HFFc6 (cell line): ENCODE measurements at places on chromosomes 12 and 14. TPM values are rescaled to one million over a fixed set of nuclear protein-coding genes. Genes with fewer than 3 reads are reported as not detected.

The MMP19 gene
- total RNA-seq: 17.1 and 20.9 TPM in 2 replicates

The PMCH gene
- total RNA-seq: not detected in 3 replicates

The OSBPL8 gene
- 72.4 to 75.1 TPM (median 74.0 TPM) in 3 replicates for total RNA-seq

The ZFYVE21 gene
- total RNA-seq: 40.9 to 49.2 TPM (median 48.9 TPM) in 3 replicates

The OR10G3 gene
- total RNA-seq: not detected in 3 replicates

DNA sequence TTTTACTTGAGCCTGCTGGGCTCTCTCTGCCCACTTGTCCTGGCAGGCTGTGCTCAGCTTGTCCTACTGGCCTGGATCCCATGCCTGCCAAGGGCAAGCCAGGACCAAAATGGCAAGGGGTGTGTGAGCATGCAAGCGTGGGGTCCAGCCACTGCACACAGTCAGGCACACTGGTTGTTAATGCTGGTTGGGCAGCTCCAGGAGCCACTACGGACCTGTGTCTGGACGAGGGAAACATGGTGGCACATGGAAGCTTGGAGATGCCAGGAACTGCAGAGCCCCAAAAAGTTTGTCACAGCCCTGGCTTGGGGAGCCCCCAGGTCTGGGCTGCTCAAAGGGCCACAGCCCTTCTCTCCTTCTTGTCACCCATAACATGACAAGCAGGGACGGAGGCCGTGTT lies 83.8 kb downstream of the ACSS3 start:
- DNase-seq: no peak
- H3K4me3 ChIP-seq: no peak overlapping the region
- no peaks in the 10 kb centered on the region for H3K4me1 ChIP-seq
- no peak overlapping the region for H3K27ac ChIP-seq
- H3K27me3 ChIP-seq: no peaks in the 10 kb centered on the region

- peak overlapping the region; percentile 78 for H3K4me3 ChIP-seq
- no peaks in the 10 kb centered on the region for H3K36me3 ChIP-seq
- H3K4me1 ChIP-seq: peaks cover 7% of the 10 kb centered on the region
These were observed 506 bp downstream of the ESRRB start for GRCh38 chr14:76376409-76376877.

GRCh38 chr12:64219145-64219544 lies 3.0 kb downstream of the KICS2 start:
- peaks cover 29% of the 10 kb centered on the region for H3K4me1 ChIP-seq
- H3K27me3 ChIP-seq: peaks cover 4% of the 10 kb centered on the region
- no peaks in the 10 kb centered on the region for H3K36me3 ChIP-seq
- peak overlapping the region; percentile 10; the same call in 1 of the 2 replicates for H3K27ac ChIP-seq

DNA sequence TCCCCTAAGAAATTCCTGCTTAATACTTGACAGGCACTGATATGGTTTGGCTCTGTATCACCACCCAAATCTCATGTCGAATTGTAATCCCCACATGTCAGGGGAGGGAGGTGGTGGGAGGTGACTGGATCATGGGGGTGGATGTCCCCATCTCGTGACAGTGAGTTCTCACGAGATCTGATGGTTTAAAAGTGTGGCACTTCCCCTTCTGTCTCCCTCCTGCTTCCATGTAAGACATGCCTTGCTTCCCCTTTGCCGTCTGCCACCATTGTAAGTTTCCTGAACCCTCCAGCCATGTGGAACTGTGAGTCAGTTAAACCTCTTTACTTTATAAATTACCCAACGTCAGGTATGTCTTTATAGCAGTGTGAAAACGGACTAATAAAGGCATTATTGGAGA lies 198.0 kb downstream of the FOXN3 start:
- no peaks in the 10 kb centered on the region for H3K36me3 ChIP-seq
- peaks cover 14% of the 10 kb centered on the region for H3K4me1 ChIP-seq
- DNase-seq: no peak
- H3K27ac ChIP-seq: no peak overlapping the region
- H3K4me3 ChIP-seq: no peak overlapping the region
- H3K27me3 ChIP-seq: peaks cover 1% of the 10 kb centered on the region; the same call in 1 of the 2 replicates

- no peak overlapping the region for H3K27ac ChIP-seq
- peaks cover 6% of the 10 kb centered on the region; the same call in 1 of the 2 replicates for H3K27me3 ChIP-seq
- no peak overlapping the region for H3K4me3 ChIP-seq
- H3K4me1 ChIP-seq: peaks cover 18% of the 10 kb centered on the region
These were observed 266.8 kb downstream of the TTC6 start for GRCh38 chr14:37862263-37862662.

DNA sequence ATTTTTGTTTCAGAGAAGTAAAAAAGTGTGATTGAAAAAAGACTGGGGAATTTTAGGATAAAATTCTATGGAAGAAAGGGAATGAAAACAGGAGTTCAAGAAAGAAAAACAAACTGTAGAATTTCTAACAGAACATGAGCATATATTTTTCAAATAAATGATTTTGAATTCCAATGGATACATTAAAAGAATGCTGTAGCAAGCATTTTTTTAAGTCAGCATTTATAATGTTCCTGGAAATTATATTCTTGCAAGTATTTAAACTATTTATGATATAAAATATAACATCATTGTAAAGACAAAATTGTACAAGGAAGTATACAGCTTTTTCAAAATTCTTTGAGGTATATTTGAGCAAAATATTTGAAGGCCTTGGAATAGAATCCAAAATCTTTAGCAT lies 450.7 kb downstream of the AEBP2 start:
- H3K27me3 ChIP-seq: no peaks in the 10 kb centered on the region
- H3K27ac ChIP-seq: no peak overlapping the region
- no peak overlapping the region for H3K4me3 ChIP-seq
- H3K36me3 ChIP-seq: no peaks in the 10 kb centered on the region
- no peaks in the 10 kb centered on the region for H3K4me1 ChIP-seq
- no peak for DNase-seq

GRCh38 chr12:40745386-40745785 lies 53.1 kb downstream of the CNTN1 start:
- no peaks in the 10 kb centered on the region for H3K4me1 ChIP-seq
- H3K36me3 ChIP-seq: no peaks in the 10 kb centered on the region
- no peak overlapping the region for H3K4me3 ChIP-seq

GRCh38 chr12:116955382-116956021 lies 44.8 kb downstream of the FBXW8 start:
- H3K4me3 ChIP-seq: no peak overlapping the region
- H3K4me1 ChIP-seq: peaks cover 17% of the 10 kb centered on the region

- peaks cover 17% of the 10 kb centered on the region for H3K27me3 ChIP-seq
- H3K4me1 ChIP-seq: peaks cover 97% of the 10 kb centered on the region
- peak overlapping the region; percentile 67 for H3K4me3 ChIP-seq
- H3K36me3 ChIP-seq: peaks cover 77% of the 10 kb centered on the region
- peak overlapping the region; percentile 94 for H3K27ac ChIP-seq
These were observed 16.0 kb upstream of the SELPLG start for GRCh38 chr12:108649669-108650068.

DNA sequence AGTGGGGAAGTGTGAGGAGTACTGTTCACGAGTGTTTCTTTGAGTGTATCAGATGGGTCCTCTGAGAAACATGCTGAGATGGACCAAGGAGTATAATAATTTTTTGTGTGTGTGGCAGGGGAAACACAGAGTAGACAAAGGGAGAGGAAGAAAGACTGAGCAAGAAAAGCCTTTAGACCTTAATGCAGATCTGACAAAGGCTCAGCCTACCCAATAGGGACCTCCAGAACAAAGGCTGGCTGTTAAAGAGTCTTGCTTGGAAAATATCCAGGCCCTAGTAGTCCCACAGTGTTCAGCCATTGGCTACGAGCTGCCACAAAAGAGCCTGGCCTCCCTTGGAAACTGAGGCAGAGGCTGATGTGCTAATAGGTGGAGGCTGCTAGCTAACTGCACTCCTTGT lies 13.5 kb downstream of the COQ5 start:
- H3K4me3 ChIP-seq: no peak overlapping the region
- peaks cover 1% of the 10 kb centered on the region; the same call in 1 of the 2 replicates for H3K27me3 ChIP-seq
- H3K27ac ChIP-seq: no peak overlapping the region
- peaks cover 8% of the 10 kb centered on the region; the same call in 1 of the 2 replicates for H3K36me3 ChIP-seq

GRCh38 chr14:73762375-73762822 lies 48.2 kb upstream of the PNMA1 start:
- peaks cover 3% of the 10 kb centered on the region; the same call in 1 of the 2 replicates for H3K27me3 ChIP-seq
- H3K4me3 ChIP-seq: no peak overlapping the region
- H3K36me3 ChIP-seq: no peaks in the 10 kb centered on the region; the same call in 1 of the 2 replicates
- H3K27ac ChIP-seq: no peak overlapping the region
- H3K4me1 ChIP-seq: peaks cover 46% of the 10 kb centered on the region
- no peak for DNase-seq

DNA sequence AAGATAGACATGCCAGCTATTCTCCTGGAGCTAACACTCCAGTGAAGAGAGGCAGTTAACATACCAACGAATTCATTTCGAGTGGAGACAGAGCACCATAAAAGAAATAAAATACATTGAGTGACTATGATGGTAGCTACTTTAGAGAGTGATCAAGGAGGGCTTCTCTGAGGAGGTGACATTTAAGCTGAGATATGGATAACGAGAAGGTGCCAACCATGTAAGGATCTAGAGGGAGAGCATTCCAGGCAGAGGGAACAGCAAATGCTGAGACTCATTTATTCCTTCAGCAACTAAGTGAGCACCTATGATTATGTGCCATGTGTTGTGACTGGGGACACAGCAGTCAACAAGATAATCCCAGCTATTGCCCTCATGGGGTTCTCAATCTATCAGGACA lies 28.3 kb upstream of the OAS1 start:
- no peak overlapping the region for H3K27ac ChIP-seq
- DNase-seq: no peak
- H3K4me3 ChIP-seq: no peak overlapping the region
- H3K4me1 ChIP-seq: no peaks in the 10 kb centered on the region
- H3K27me3 ChIP-seq: peaks cover 3% of the 10 kb centered on the region
